Hepatocyte (in vitro differentiated cells): ENCODE measurements at places on chromosomes 5 and 9.

- no peak for DNase-seq
Observed at GRCh38 chr9:78985084-78985738, 586.6 kb upstream of the TLE4 start.

GRCh38 chr9:17876687-17877086 lies 297.8 kb downstream of the SH3GL2 start:
- no peak for DNase-seq

- no peak for DNase-seq
Observed at GRCh38 chr5:179825655-179826182, 5.0 kb downstream of the SQSTM1 start.

DNA sequence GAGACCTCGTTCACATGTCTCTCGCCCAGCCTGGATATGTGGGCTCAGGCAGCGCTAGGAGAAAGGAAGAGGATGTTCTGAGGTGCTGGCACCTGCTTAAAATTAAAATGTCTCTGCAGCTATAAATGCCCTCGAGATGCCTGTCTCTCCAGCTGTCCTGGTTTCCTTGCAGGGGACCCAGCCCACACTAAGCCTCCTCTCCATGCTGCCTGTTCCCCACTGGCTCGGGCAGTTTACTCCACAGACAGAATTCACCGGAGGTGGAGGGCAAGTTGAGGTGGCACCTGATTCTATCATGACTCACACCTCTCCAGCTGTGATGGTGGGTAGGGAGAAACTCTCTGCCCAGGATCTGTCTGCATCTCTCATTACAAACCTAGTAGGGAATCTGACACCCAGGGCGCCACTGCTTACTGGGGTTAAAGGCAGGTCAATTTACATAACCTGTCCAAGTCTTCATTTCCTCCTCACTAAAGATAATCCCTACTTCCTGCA lies 420.9 kb downstream of the SPOCK1 start:
- no peak for DNase-seq

- no peak for DNase-seq
Observed at GRCh38 chr5:52964138-52964537, 25.0 kb upstream of the ITGA2 start.

DNA sequence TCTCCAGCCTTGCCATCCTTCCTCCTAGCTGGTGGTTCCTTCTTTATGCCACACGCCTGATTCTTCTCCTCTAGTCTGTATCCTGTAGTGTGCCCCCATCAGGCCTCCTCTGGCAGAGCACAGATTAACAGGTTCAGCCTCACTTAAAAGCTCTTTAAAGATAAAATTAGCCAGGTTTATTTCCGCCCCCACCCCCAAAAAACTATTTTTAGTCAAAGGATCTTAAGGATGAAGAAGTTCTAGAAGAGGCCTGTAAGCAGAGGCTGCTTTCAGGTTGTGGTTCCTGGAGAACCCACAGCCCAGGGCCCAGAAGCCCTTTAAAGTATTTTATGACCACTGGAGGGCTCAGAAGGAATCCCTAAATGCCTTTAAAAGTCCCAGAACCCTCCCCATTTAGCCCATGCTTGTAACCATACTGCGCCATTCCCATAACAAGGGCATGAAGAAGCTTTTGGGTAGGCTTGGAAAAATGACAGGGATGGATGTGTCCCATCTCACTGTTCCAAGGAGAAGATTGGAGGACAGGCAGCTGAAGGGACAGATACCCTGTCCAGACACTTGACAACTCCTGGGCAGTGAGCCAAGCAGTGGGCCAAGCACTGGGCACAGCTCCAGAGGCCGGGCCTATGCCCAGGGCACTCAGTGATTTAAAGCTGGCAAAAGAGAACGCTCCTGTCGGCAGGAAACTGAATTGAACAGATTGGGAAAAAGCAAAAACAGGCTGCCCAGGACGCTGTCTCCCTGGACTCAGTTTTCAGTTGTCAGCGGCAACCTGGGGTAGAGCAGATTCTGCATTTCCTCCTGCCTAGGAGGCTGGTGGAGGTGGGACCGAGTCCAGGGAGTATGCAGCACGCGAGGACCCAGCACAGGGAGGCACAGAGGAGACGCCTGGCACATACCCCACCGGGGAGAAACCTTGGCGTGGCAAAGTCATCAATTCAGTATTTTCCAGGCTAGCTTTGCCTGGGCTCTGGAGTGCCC lies 106.3 kb upstream of the SSBP2 start:
- DNase-seq, result peak; percentile 13
